ENCODE measurements at places on chromosomes 5 and 9.

GRCh38 chr5:1874771-1875220 lies 7.9 kb downstream of the IRX4 start:
- no peak for DNase-seq

DNA sequence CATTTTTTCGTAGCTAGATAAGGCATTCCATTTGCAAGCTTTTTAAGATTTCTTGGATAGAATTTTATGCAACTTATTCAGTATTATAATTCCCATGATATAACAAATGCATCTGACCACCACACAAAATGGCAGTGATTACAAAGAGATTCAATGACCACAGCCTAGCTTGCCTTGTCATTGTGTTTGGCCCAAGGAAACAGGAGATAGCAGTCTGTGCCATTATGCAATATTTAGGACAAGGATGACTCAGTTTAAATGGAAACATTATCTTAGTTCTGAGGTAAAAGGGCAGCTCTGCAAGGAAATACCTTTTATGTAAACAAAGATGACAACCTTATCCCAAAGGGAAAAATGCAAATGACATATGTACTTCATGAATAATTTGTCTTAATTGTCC lies 89.8 kb downstream of the NUDT12 start:
- no peak for DNase-seq

DNA sequence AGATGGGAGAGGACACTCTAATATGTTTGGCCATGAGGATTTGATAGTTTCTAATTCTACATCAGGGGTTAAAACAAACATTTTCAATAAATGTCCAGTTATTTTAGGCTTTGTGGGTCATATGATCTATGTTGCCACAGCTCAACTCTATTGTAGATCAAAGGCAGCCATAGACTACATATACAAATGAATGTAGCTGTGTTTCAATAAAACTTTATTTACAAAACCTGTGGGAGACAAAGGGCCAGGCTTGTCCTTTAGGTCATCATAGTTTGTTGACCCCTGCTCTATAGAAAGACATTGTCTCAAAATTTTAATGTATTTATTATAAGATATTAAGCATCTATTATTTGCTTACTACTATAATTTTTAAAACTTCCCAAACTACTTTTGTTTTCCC lies 325.4 kb upstream of the MEF2C start:
- no peak for DNase-seq

- no peak for DNase-seq
These were observed 762 bp upstream of the TCOF1 start for GRCh38 chr5:150356575-150357294.

DNA sequence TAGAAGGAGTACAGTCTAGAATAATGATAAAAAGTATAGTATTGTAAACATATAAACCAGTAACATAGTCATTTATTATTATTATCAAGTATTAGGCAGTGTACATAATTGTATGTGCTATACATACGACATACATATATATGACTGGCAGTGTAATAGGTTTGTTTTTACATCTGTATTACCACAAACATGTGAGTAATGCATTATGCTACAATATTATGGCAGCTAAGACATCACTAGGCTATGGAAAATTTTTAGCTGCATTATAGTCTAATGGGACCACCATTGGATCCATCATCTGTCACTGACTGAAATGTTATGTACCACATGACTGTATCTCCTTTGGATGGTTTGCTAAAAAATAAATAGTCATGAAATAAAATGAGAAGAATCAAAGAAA lies 530.0 kb downstream of the PRR16 start:
- DNase-seq, result no peak

DNA sequence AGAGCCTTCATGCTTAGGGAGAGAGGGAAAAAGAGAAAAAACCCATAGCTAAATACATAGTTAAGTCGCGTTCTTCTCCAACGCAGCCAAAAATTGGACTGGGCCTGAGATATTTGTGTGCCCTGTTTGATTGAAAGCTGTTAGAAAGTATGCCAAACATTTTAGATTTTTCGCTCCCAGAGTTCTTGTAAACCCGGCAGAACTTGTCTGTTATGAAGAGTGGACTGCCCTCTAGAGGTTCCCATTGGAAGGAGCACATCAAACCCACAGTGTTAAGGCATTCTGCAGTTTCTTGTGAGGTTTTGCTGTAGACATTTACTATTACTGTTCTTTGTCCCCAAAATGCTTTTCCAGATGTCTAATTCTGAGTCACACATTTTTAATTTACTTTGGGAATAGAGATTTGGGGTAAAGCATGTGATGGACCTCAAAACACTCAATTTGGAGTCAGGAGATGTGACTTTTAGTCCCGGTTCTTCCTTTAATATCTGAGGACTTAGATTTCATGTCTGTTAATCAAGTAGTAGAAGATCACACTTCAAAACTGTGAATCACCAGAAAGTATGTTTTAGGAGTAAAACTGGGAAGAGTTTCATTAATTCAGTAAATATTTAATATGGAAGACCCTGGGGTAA lies 96.6 kb downstream of the PCSK1 start:
- peak; percentile 19 for DNase-seq

DNA sequence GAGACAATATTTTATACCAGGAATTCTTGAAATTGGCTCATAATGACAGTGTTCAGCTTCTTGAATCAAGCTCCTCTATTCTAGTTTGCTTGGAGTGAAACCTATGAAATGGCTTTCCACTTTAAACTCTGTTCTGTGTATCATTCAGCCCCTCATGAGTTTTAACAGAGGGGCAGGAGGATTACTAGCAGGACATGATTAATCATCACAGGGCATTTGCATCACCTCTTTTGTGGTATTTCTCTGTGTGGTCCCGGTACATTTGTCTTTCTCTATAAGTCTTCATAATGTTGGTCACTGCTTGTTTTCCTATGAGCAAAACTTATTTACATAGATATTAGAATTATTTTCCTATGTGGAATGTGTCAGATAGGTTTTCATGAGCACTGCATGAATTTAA lies 21.2 kb downstream of the CAST start:
- no peak for DNase-seq

- no peak for DNase-seq
These were observed 11.0 kb downstream of the SKP2 start for GRCh38 chr5:36162810-36163486.

DNA sequence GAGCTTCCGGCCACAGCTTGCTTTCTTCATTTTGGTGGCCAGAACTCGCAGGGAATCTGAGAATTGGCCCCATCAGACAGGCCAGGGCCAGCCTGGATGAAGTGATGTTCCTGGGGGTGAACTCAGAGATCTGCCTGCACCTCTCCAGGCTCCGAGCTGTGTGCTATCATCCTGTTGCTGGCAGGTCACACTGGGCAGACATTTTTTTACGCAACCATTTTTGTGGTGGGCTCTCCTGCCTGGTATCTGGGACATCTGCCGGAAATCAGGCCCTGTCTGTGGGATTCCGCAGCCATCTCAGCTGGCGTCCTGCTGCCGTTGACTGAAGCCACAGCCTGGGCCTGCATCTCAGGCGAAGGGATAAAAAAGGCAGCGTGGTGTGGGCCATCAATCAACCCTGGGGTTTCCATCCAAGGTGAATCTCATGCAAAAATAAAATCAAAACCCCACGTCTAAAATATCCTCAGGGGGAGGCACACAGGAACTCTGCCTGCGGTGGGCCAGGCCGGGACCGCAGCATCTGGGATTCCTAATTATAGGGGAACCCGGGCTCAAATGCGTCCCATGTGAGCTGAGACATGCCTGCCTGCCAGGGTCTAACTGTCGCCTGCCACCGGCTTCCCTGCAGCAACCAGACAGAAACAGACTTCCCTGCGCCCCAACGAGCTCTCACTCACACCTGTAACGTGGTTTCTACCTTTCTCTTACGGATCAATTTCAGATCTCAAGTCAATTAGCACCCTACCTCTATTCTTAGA lies 174.3 kb downstream of the SYK start:
- no peak for DNase-seq

DNA sequence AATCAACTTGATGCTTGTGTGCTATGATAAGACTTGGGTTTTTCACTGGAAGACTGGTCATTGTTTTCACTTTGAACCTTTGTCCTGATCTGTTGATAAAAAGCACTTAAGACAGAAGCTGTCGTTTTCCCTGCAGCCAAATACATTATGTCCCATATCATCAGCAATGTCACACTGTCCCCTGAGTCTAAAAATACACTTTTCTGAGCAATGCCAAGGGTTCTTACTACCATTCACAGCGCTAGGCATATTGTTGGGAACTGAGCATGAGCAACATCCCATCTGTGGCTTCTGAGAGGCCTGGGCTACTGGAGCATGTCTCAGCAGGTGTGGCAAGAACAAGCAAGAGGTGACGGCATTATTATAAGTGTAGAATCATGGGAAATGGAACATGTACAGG lies 81.8 kb downstream of the SEMA6A start:
- DNase-seq, result no peak

- DNase-seq, result no peak
These were observed 224.1 kb upstream of the RASEF start for GRCh38 chr9:83287021-83287420.

DNA sequence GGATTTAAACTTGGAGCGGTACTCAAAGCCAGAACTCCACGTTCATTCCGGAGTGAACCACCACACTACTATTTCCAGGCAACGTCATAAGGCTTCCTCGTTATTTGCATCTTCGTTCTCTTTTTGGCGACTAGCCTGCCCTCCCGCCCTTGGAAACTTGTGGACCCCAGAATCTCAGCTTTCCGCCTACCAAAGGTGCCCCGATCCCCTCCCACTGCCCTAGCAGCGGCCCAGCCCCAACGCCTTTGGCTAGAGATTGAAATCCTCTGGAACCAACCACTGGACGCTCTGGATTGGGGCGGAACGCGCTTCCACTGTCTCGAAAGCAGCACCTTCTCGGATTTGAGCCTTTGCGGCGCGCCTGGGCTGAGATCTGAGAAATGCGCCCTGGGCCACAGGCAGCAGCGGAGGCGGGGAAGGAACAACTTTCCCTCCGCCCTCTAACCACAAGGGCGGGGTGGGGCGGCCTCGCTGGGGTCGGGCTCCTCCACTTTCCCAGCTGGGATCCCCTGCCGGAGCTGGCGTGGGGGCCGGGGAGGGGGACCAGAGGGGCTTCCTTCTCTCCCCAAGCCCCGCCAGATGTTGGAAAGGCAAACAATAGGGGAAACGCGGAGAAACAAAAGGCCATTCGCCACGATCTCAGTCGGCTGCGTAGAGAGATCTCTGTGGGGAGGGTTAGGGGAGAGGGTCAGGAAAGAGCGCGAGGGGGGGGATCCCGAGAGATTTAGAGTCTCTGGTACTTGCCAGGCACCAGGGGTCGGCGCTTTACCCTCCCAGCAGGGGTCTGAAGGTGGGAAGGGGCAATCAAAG lies 1.3 kb downstream of the MOB3B start:
- peak; percentile 40 for DNase-seq

DNA sequence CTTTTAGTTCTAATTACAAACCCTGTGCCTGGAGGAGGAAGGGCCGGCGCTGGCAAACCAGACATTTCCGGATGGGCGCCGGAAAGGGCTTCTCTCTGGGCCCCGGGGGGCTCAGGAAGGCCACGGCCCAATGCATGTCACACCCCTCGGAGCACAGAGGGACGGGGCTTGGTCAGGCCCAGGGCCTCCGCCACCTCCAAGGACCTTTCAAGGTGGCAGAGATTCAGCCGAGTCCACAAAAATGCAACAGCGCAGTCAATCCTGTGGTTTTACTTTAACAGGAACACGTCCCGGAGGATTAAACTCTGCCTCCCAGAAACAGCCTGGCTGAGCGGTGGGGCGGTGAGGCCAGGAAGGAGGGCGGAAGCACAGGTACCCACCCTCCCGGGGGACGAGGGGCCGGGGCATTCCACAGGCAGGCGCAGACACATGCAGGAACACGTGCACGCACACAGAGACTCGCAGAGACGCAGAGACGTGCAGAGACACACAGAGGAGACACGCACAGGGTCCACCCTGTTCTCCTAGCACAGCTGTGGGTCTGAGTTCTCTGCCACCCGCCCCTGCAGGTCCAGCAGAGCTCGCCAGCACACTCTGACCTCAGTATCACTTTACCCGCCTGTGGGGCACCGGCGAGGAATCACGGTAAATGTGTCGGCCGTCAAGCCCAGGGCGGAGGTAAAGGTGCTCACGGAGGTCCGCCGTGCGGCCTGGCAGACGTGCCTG lies 23.0 kb downstream of the SLC9A3 start:
- DNase-seq, result no peak

- no peak for DNase-seq
These were observed 35.9 kb upstream of the SARDH start for GRCh38 chr9:133773889-133774655.

- no peak for DNase-seq
These were observed 795.0 kb downstream of the DTWD2 start for GRCh38 chr5:118193194-118193905.

DNA sequence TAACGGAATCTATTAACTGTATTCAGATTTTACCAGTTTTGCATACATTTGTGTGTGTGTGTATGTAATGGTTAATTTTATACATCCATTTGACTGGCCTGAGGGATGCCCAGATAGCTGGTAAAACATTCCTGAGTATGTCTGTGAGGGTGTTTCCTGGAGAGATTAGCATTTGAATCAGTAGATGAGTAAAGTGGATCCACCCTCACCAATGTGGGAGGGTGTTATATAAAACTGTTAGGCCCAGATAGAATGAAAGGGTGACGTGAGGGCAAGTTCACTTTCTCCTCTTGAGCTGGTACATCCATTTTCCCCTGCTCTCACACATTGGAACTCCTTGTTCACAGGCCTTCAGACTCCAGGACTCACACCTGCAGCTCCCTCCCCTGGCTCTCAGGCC lies 88.7 kb downstream of the EMB start:
- no peak for DNase-seq

- DNase-seq, result no peak
These were observed 14.3 kb downstream of the YTHDC2 start for GRCh38 chr5:113527746-113528145.

- DNase-seq, result no peak
These were observed 44.4 kb downstream of the SCAMP1 start for GRCh38 chr5:78404682-78405293.

GRCh38 chr5:132310141-132310834 lies 16.1 kb downstream of the SLC22A4 start:
- DNase-seq, result no peak
